ENCODE measurements at places on chromosomes 3 and 15.

- no peak for DNase-seq
These were observed at the start of gene ZMYND10 for GRCh38 chr3:50345586-50346234. Gene ZMYND10 (minus strand): TSS chr3:50345732. CDS start chr3:50345579, 153 bp downstream.

DNA sequence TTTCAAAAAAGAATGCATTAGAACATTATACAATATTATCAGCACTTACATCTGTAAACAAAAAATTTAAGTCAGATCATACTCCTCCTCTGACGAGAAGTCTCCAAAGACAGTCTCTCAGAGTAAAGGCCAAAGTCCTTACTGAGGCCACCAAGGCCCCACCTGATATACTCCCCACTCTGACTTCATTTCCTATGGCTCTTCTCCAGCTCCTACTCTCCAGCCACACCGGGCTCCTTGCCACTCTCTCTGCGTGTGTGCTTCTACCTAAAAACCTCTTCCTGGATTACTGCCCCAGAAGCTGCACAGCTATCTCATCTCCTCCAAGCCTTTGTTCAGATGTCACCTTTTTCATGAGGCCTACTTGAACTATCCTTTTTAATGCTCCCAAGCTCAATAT is 5.0 kb downstream of the DCP1A start:
- DNase-seq: no peak

GRCh38 chr3:76300746-76301145 is 515.4 kb upstream of the ZNF717 start:
- DNase-seq: no peak

DNA sequence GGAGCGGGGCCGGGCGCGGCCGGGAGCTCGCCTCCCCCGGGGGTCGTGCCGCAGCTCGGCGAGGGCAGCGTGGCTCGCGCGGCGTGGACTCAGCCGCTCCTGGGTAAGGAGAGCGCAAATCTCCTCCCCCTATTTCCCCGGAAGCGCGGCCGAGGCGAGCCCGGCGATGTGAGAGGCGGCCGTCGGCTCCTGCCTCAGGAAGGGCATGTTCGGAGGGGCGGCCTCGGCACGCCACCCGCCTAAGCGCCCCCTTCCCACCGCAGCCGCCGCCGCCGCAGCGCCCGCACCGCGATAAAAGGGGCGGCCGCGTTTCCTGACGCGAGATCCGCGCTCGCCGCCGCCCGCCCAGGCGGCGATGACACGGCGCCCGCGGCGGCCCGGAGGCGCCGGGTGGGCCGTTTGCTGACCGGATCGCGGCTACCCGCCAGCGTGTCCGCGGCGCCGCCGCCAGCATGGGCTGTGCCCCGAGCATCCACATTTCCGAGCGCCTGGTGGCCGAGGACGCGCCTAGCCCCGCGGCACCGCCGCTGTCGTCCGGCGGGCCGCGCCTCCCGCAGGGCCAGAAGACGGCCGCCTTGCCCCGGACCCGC is at the start of gene PDE8A:
TSS of gene PDE8A (plus strand) at position 146 of the 590 bp plus-strand sequence. CDS start at position 453, 307 bp downstream.
- DNase-seq: no peak

DNA sequence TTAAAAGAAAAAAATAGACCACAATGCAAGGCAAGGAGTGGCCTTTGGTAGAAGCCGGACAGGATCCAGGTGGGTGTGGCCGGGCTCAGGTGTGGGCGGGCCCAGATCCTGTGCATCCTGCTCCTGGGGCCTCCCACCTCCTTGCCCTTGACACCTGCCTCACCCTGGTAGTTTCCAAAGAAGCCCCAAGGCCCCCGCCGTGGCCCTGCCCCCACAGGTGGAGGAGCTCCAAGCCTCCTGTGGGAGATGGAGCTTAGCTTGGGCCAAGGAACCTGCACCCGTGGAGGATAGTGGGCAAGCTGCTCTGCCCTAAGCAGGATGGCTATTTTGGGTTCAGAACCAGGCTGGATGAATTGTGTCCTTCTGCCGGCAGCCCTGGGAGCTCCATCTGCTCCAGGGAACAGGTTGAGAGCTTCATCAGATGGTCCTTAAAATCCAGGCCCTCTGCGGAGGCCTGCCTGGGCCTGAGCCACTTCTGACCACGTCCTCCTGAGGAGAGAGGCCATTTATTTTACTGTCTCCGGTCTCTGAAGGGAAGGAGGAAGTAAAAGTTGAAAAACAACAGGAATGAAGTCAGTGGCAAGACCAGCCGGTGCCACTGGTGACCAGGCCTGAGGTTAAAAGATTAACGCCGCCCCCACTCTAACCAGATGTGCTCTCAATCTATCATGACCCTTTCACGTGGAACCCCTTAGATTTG is 53.9 kb upstream of the KLF13 start:
- peak; percentile 14 for DNase-seq

GRCh38 chr3:113628316-113628715 is 68.1 kb downstream of the USF3 start:
- DNase-seq: no peak

GRCh38 chr3:160312014-160312624 is 86.9 kb downstream of the C3orf80 start:
- no peak for DNase-seq

GRCh38 chr15:100683434-100683833 is 81.0 kb downstream of the ASB7 start:
- no peak for DNase-seq

DNA sequence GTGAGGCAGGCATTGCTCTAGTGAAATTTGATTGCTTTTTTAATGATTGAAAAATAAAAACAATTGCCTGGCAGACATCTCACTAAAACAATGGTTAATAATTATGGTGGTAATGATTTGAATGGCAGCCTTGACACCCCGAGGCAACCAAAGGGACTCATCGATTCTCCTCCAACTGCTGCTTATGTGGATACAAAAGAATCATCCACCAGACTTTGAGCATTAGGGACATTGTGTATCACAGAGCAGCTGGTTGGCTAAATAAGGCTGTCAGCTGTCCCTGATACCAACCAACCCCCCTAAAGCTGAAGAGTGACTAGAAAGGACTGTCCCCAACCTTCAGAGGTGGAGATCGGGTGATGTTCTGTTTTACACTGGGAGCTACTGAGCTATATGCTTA is 1.7 kb upstream of the CD47 start:
- DNase-seq: no peak

DNA sequence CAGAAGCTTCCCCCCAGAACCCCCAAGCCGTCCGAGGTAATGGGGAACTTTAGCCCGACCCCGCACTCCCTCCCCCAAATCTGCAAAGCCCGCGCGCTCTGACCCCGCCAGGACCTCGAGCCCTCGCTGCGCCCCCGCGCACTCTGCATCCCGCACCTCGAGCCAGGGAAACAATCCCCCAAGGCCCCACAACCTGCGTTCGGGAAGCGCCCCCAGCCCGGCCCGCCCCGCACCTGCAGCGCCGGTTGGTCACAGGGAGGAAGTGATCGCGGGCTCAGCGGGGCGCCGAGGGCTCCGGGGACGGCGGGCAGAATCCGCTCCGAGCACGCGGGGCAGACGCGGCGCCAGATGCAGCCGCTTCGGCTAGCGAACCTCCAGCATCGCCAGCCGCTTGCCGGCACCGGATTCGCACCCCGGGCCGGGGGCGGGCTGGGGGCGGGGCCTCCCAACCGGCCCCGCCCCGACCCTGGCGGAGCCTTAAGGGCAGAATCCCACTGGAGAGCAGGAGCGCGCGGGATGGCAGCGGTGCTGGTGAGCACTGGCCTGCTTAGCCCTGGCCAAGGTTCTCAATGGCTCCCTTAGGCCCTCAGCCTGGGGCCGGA is at the start of gene CAMKV:
TSS of gene CAMKV (minus strand) at position 382 of the 602 bp plus-strand sequence. CDS start 7,518 bp downstream, outside the sequence.
- no peak for DNase-seq

GRCh38 chr15:39625856-39626255 is 45.0 kb downstream of the THBS1 start:
- DNase-seq: no peak

GRCh38 chr15:62593681-62594399 is 428.8 kb upstream of the C2CD4B start:
- DNase-seq: no peak

DNA sequence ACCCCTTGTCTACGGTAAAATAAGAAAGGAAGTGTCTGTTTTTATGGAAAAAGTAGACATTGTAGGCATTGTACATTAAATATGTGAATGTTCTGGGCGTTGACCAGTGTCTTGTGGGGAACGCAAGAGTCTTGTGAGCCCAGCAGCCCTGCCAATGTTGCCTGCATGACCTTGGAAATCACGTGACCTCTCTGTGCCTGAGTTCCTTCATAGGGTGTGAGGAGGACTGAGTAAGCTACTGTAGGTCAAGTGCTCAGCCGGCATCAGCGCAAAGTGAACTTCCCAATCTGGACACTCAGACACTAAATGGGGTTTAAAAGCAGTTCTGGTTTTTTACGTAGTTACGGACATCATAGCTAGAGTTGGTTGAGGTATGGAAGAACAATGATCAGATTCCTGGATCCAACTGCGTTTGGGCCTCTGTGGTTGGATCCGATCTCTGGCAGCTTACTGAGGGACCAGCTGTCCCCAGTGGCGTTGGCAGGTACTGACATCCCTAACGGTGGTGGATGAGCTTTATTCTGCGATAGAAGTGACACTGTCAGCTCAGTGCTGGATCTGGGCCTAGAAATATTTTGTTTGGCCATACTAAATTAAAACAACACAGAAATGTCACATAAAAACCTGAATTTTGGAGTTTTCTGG is 63.8 kb downstream of the SPSB4 start:
- no peak for DNase-seq

DNA sequence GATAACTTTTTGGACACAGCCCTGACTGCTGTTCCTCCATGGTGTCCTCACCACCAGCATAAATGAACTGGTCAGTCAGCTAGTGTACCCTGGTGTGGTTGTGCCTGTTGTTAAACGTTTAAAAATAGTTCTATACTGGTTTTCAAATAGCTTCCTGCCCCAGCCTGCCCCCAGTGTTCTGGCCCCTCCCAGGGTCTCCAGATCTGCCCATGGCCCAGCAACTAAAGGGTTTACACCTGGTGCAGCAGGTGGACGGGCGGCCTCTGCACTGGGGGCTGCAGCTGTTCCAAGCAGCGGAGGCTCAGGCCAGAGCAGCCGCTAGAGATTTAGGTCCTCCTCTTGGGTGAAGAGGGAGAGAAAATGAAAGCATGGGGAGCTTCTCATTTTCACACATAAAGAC is 6.1 kb upstream of the NR2E3 start:
- DNase-seq: no peak

- no peak for DNase-seq
These were observed 72.0 kb upstream of the MAP4 start for GRCh38 chr3:48088056-48088748.

DNA sequence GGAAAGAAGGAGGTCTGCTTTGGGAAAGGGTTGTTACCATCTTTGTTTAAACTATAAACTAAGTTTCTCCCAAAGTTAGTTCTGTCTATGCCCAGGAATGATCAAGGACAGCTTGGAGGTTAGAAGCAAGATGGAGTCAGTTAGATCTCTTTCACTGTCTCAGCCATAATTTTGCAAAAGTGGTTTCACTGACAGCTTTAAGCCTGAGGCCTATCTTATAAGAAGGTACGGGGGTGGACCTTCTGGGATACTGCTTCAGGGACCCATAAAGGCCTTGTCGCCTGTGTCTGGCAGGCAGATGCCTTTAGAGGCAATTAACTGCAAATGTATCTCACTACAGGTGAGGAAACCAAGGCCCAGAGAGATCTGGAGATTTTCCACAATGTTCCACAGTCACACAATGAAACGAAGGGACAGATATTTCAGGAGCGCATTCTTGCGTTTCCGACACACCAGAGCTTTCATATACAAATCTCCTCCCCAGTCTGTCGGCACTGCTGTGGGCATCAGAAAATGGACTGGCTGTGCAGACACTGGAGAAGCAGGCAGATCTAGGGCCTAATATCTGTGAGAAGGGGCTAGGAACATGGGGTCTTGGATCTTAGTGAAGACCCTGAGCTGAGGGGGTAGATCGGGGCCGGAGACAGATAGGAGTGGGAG is 169.5 kb upstream of the SMAD3 start:
- no peak for DNase-seq

DNA sequence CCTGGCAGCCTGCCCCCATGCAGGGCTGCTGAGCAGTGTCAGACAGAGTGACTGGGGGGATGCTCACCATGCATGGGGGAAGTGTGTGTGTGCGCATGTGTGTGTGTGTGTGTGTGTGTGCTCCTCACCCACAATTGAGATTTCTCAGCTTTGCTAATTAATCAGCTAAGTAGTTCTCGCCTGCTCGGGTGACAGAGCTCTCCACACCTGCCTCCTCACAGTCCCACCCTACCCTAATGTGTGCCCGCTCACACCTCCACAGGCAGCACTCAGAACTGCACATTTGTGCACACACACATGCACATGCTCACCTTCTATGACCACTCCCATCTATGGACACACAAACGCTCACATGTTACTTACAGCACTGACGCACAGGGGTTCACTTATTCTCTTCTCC is 37.3 kb downstream of the CACNA2D2 start:
- DNase-seq: no peak
